ENCODE measurements at places on chromosomes 11 and 22.

DNA sequence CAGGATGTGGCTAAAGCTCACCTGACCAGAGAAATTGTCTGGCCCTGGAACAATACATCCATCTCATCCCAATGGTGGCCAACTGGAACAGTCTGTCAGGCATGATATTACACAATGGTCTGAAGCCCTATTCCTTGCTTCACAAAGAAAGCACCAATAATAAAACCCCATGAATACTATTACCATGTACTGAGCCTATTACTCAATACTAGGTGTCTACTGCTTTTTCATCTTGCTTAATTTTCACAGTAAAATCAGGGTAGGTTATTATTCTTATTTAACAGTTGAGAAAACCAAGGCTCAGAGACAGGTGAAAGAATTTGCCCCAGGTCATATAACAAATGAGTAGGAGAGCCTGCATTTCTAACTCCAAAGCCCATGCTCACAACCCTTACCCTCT lies 68.9 kb upstream of the CAPRIN1 start:
- no peak for DNase-seq

DNA sequence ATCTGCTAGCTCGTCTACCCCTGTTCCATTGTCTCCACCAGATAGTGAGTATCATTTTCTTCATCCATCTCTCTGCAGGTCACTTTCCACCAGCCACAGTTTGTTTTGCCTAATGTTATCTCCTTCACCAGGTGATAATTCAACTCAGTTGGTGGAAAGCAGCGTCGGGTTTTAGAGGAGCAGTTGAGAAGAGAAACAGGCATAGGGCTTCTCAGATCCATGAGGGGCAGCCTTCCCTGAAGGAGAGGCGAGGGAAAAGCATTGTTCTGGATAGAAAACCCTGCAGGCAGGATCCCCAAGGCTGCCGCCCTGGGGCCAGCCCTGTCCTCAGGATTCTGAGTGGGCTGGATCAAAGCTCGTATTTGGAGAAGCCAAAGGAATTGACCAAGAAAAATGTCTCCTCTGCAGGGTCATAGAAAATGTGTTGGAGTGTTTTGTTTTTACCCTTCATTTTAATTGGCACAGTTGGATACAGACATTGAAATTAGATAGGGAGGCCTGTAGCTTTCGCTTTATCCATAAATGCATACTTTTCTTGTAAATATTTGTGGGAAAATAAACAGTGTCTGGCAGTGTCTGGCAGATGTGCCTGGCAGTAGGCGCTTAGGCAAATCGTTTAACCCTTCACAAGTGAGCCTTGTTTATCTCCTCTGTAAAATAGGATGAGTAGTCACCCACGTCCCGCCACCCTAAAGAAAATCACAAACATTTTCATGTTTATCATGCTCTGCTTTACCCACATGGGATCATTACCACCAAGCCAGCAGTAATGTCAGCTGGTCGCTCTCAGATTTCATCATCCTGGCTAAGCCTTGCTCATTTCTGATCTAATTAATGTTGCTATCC lies 73.4 kb upstream of the TTC12 start:
- DNase-seq: no peak

GRCh38 chr11:43681401-43681942 lies 934 bp downstream of the HSD17B12 start:
- DNase-seq: peak; percentile 41

GRCh38 chr11:19116276-19116970 lies 545 bp upstream of the ZDHHC13 start:
- no peak for DNase-seq

- no peak for DNase-seq
Measured at GRCh38 chr11:117055469-117055868, 42.8 kb downstream of the SIK3 start.

GRCh38 chr22:29309332-29310064 lies 3.0 kb downstream of the GAS2L1 start:
- no peak for DNase-seq

DNA sequence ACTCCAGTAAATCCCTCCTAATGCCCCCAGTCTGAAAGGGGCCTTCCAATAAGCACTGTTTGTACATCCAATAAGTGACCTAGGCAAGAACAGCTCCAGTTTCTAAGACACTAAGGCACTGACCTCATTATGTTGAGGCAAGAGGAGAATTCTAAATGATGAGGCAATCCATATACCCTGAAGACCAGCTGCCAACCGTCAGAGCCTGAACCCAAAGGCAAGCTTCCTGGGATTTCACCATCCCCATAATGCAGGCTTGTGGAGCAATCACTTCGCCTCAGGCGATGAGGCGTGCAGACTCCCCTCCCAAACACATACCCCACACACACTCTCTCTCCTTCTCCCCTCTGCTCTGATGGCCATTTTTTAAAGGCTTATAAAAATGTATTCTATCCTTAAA lies 49.5 kb downstream of the LGR4 start:
- DNase-seq: peak; percentile 58

DNA sequence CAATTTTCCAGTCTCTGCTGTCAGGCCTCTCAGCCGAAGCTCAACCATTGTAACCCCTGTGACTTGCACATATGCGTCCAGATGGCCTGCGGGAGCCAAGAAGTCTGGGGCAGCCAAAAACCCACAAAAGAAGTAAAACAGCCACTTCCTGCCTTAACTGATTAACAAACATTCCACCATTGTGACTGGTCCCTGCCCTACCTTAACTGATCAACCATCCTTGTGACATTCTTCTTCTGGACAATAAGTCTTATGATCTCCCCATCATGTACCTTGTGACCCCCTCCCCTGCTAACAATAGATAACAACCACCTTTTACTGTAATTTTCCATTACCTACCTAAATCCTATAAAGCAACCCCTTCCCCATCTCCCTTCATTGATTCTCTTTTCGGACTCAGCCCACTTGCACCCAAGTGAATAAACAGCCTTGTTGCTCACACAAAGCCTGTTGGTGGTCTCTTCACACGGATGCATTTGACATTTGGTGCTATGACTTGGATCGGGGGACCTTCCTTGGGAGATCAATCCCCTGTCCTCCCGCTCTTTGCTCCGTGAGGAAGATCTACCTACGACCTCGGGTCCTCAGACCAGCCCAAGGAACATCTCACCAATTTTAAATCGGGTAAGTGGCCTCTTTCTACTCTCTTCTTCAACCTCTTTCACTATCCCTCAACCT lies 1.3 kb upstream of the NDUFC2 start:
- no peak for DNase-seq

GRCh38 chr11:119237515-119237914 lies 31.4 kb downstream of the CBL start:
- no peak for DNase-seq

DNA sequence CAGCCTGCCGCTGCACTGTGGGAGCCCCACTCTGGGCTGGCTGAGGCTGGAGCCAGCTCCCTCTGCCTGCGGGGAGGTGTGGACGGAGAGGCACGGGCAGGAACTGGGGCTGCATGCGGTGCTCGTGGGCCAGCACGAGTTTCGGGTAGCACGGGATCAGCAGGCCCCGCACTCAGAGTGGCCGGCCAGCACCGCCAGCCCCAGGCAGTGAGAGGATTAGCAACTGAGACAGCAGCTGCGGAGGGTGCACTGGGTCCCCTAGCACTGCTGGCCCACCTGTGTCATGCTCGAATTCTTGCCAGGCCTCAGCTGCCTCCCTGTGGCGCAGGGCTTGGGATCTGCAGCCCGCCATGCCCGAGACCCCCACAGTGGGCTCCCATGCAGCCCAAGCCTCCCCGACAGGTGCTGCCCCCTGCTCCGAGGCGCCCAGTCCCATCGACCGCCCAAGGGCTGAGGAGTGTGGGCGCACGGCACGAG lies 24.0 kb upstream of the OR5B21 start:
- no peak for DNase-seq

- DNase-seq: no peak
Measured at GRCh38 chr11:15616130-15617105, 501.7 kb downstream of the INSC start.

DNA sequence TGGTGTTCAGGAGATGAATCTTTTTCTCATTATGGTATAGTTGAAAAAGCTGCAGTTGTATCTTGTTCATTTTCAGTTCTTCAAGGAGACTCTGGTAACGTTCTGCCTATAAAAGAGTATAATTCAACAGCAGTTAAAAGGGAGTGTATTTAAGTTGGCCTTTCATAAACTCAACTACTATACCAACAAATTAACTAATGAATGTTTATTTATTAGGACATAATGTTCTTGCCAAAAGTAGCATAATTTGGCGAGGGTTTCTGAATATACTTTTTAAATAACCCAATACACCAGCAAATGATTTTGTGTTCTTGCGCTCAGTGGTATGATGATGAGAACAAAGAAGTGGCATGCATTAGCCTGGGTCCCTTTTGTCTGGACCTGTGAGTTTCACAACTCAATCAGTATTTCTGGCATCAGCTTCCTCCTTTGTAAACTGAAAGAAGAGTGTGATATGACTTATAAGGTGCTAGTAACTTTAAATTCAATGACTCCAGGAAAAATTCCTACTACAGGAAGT lies 10.9 kb downstream of the SMC1B start:
- DNase-seq: no peak

GRCh38 chr11:68325183-68325906 lies 13.0 kb downstream of the LRP5 start:
- no peak for DNase-seq

DNA sequence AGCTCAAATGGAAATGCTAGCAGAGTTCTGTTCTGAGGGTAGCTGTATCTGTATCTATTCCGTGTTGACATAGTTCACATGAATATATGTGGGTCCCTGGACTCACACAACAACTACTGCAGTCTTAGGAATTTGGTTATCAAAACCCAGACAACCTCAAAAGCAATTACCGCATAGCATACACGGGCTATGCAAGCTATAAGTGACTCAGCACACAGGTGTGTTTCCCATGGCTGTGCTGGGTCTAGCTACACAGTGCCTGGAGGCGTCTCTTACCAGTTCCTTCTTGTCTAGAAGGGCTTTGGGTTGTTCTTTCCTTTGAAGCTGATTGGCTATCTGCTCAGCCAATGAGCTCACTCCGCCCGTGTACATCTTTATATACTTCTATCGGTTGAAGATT lies 98.2 kb upstream of the BID start:
- no peak for DNase-seq

- no peak for DNase-seq
Measured at GRCh38 chr11:62959422-62959980, 25.3 kb downstream of the SLC22A6 start.

GRCh38 chr11:73384531-73384871 lies 8.3 kb downstream of the RELT start:
- DNase-seq: no peak

DNA sequence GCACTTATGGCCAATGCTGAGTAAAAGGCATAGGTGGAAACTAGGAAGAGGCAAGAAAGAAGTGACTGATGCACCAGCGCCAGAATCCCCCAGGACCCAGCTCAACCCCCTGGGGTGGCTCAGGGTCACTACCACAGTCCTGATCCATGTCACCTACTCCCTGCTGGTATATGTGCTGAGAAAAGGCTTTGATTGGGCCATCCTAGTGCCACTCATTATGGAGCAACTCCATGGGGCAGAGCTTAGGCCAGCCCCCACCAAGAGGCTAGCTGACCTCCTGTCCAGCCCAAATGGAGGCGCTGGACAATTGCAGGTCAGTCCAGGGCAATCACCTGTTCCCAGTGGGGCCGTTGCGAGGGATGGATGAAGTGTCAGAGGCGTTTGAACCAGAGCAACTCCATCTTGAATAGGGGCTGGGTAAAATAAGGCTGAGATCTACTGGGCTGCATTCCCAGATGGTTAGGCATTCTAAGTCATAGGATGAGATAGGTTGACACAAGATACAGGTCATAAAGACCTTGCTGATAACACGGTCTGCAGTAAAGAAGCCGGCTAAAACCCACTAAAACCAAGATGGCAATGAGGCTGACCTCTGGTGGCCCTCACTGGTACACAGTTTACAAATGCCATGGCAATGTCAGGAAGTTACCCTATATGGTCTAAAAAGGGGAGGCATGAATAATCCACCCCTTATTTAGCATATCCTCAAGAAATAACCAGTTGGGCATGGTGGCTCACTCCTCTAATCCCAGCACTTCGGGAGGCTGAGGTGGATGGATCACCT lies 20.6 kb upstream of the DAGLA start:
- no peak for DNase-seq

DNA sequence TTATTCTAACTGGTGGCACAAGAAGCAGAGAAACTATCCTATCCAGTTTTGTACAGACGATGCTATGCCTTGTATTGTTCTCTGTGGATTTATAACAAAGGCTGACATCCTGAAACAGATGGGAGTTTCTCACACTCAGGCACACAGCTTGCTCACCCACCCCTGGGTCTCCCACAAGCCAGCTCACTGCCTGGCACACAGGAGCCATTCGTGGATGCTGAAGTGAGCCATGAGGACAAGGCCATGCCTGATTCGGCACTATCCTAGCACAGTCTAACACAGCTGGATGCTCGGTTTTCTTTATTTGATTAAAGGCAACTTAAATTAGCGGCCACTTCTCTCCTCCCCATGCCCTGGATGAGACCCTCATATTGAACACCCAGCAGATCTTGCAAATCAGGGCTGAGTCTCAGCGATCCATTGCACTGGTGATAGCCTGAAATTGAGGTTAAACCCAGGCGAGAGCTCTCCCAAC lies 25.7 kb upstream of the TMPRSS4 start:
- no peak for DNase-seq

DNA sequence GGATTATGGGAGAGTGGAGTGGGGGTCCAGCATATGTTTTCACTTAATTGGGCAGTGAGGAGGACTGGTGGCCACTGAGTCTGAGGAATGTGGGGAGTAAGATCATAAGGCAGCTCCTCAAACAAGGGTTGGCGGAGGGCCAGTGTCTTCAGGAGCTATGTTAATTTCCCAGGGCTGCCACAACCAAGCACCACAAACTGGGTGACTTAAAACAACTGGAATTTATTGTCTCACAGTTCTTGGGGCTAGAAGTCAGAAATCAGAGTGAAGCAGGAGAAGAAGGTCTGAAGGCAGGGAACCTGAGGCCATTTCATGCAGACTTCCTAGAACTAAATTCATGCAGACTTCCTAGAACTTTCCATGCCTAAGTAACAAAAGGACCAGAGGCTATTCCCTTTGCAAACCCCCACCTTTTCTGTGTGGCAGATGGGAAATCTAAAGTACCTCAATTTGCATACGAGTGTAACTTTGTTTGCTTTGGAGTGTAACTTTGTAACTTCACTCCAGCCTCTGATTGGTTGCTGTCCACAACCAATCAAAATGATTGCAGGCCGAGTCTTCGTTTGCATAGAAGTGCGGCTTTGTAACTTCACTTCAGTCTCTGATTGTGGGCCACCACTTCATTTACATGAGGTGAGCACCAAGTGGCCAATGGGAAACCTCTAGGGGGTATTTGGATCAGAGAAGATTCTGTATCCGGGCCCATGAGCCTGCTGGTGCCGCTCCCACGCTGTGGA lies 50.5 kb upstream of the ZBED5 start:
- DNase-seq: no peak

GRCh38 chr22:46563381-46564083 lies 26.1 kb upstream of the CELSR1 start:
- peak; percentile 35 for DNase-seq

GRCh38 chr22:24315367-24315966 lies 44.8 kb downstream of the SPECC1L start:
- no peak for DNase-seq
